ENCODE measurements at places on chromosomes 6 and 20.

DNA sequence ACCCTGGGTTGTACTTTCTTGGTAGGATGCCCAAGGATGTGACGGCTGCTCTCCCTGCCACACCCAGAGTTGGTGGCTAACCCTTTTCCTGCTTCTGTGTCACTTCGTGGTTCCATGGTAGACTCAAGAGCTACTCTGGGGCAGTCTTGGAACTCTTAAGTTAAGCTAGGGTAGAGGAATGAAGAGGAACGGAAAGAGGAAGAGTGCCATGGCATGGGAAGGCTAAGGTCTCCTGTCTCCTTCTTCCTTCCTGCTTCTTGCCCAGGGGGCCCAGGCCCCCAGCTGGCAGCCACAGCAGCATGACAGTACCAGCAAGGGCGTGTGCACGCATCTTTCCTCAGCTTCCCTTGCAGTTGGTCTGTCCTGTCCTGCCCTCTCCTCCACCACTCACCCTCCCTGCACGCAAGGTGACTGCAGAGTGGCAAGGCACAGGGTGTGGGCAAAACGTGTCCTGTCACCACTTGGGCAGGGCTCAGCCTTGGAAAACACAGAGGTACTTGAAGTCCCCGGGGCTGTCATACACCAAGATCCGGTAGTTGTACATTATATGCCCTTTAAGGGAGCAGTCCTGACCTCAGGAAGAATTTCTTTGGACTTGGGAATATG lies 39.8 kb upstream of the TGM3 start:
- DNase-seq: no peak

GRCh38 chr6:110363748-110364147 lies 5.6 kb upstream of the METTL24 start:
- DNase-seq: no peak

GRCh38 chr6:70292193-70292592 lies 10.7 kb downstream of the COL9A1 start:
- DNase-seq: no peak

DNA sequence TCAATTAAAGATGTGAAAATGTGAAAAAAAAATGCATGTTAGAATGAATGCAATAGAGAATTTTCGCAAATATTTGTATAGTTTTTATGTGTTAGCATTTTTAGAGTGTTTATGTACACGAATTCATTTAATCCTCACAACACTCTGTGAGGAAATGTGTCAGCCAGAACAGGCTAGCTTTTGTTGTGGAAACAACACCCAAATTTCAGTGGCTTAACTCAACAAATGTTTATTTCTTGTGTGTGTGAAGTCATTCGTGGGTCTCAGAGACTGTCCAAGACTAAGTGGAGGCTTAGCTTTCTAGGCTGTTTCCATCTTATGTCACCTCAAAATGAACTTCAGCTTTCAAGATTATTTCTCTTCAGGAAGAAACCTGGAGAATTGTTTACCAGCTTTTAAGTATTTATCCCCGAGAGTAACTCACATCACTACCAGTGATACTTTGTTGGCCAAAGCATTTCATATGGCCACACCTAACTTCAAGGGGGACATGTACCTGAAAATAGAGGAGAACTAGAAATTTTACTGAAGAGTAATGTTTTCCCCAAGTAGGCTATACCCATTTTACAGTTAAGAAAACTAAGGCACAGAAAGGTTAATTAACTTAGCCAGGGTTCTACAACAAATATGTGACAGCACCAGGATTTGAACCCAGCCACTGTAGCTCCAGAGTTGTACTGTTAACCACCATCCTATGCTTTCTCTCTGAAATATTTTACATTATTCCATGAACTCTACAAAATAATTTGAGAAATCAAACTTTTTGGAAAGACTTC lies 306.1 kb downstream of the QKI start:
- DNase-seq: no peak

- DNase-seq: no peak
Observed at GRCh38 chr6:157548635-157549467, 167.9 kb downstream of the ZDHHC14 start.

DNA sequence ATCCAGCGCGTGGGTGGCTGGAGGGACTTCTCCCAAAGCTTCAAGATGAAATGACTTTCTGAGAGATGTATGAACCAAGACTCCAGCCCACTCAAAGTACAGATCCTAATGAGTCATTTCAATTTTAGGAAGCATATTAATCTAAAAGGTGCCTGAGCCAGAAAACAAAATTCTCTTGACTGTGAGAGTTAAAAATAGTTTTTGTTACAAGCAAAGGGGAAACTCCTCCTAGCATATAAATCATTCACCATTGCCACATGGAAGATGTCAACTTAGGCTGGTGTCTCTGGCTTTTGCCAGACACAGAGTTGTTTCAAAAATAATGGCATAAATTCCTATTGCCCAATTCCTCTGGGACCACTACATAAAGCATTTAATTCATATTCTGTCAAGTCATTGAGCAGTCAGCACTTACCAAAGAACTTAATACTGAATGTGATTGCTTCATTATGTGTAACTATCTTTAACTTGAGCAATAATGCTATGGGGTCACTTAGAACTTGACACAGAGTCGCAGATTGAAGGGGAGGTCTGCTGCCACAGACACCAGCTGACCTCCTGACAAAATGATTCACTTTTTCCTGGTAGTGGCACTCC lies 280.6 kb downstream of the SLC35F1 start:
- no peak for DNase-seq

GRCh38 chr20:33239418-33239817 lies 3.6 kb downstream of the BPIFA1 start:
- no peak for DNase-seq

GRCh38 chr20:36821964-36822437 lies 48.4 kb upstream of the DSN1 start:
- no peak for DNase-seq

- no peak for DNase-seq
Observed at GRCh38 chr6:35897486-35897885, 23.4 kb downstream of the SRPK1 start.

DNA sequence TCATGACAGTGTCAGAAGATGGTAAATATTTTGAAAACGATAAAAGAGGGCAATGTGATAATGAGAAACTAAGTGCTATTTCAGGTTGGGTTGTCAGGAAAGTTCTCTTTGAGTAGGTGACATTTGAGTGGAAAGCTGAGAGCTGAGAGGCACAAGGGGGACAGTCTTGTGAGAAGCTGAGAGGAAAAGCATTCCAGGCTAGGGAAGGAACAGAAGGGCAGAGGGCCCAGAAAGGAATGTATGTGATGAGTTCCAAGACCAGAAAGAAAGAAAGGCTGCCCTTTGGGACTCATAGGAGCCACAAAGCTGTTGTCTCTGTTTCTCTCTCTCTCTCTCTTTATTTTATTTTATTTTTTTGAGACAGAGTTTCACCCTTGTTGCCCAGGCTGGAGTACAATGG lies 7.6 kb upstream of the RNF182 start:
- no peak for DNase-seq

GRCh38 chr6:31597006-31597405 lies 4.2 kb upstream of the NCR3 start:
- DNase-seq: no peak

DNA sequence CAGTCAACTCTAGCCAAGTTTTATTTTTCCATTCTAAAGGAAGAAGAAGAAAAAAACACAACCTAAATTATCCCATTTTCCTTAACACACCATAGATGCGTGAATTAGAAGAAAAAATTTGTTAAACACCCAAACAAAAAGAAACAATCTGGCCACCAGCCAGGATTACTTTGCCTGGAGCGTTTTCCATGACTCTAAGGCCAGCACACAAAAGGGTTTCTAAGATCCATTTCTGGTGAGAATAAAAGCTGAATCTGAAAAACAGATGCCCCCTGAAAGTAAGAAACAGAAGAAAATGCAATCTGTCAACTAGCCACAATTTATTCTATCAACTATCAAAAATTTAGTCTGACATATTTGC lies 267.2 kb upstream of the SULF2 start:
- DNase-seq: no peak
